ENCODE measurements at places on chromosomes 16 and 17.
A peak's percentile ranks its signal among the peaks of the same experiment; 100 is the strongest.

DNA sequence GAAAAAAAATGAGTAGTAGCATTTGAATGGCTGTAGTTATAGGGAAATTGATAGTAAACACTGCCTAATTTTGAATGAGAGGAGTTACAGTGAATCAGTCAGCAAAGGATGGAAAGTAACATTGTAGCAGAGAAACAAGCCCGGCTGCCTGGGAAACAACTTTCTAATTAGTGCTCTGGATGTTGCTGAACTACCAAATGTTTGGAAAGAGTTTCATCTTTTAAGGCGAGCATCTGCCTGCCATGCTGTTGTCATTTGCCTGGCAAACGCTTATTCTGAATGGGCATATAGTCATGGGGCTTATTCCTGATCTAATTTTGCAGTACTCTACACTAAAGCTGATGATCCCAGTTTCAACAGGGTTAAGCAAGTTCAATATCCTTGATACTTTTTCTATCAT is 138.6 kb downstream of the CDH11 start:
- DNase-seq, result no peak

DNA sequence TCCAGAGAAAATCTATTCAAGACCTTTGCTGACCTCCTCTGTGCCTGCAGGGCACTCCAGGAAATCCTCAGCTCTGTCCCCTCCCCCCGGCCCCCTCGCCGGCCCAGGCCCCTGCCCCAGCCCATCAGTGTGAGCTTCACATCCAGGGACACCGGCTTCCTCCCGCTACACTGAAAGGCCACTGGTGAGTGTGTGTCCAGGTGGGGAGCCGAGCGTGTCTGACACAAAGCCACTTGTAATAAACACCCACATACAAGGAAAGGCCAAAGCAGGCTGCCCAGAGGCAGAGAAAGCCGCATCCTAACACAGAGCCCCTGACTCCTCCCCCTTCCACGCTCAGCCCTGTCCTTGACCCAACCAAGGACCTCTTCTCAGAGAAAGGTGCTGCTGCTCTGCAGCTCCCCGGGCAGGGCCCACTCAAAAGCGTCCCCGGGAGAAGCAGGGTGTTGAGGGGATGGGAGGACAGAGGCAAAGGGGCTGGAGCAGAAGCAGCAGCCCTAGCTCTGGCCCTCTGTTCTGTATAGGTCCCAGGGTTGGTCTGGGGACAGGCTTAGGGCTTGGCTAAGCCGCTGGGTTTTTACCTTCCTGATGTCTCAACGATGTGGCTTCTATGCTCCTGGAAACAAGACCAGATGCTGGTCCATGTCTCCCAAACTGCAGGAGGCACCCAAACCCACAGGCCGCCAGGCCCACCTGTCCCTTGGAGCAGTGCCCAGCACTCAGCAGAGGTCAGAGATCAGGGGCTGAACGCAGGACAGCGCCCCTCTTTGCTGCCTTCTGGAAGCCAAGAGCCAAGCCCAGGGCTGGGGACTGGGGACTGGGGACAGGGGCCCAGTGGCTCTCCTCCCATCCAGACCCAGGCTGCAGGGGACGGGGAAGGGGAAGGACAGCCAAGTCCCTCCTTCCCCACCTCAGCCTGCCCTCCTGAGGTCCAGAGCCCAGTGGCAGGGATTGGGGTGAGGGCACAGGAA is 15.3 kb downstream of the MNT start:
- DNase-seq, result no peak

GRCh38 chr16:67198238-67198734 is 645 bp upstream of the ELMO3 start:
- DNase-seq, result peak; percentile 26

DNA sequence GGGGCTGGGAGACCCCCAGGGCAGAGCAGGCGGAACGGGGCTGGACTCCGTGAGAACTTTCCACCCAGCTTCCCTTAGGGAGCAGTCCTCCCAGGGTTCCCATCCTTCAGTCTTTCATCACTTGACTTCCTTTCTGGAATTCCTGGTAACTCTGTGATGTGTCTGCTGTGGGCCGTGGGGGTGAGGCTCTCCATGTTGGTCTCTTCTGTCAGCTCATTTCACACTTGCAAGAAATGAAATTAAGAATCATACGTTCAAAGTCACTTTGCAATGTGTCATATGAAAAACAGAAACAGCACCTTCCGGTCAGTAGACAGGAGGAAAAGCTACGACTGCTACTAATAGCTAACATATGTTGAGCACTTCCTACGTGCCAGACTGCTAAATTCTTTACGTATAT is 5.4 kb upstream of the BBS2 start:
- peak; percentile 79 for DNase-seq

DNA sequence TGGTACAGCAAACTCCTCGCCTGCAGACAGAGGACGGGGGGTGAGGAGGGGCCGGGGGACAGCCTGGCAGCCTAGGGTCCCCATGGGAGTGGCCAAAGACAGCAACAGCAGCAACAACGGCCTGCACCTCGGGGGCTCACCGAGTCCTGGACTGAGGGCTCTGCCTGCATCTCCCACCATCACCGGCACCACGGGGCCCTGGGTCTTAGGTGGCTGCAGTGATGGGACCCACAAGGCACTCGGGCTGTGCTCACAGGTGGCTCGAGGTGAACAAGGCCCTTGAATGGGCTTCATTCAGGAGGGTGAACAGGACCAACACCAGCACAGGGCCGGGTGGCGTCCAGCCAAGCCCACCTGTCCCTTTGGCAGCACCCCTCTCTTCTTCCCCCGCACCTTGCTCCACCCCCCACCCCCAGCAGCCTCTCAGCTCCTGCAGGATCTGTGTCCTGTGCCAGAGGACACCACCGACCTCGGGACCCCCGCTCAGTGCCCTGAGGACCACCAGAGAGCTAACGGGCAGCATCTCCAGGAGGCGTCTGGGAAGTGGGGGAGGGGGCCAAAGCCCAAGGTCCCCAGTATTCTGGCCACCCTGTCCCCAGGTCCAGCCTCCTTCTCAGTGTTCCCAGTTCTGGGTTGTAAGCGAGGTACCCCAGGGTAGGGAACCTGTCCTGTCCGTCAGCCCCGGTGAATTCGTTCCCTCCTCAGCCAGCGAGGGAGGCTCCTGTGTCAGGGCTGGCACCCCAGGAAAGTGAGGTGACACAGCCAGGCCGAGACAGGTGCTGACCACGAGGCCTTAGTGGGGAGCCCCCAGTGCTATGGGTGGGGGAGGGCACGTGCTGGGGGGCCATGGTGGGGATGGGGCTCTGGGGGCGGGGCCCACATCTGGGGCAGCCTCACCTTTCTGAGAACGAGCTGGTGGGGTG is 94.3 kb downstream of the TBC1D16 start:
- no peak for DNase-seq

DNA sequence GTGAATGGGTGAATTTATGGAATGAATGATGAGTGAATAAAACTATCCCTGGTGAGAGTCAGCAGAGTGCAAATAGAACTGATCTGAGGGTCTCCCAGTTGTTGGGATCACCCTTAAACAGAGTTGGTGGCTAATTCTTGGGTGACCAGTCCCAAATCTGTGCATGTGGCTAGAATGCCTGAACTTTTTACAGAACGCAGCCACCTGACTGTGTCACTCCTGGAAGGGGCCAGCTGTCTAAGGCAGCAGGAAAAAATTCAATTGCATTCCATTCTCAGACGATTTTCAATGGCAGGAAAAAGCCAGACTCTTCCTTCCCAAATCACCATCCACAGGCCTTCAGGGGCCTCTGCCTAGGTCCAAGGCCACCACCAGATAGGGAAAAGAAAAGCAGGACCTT is 43.5 kb downstream of the BEAN1 start:
- DNase-seq, result no peak

- DNase-seq, result no peak
Measured at GRCh38 chr16:51544851-51545467, 393.9 kb upstream of the SALL1 start.

GRCh38 chr17:3695129-3695722 is 729 bp downstream of the P2RX5 start:
- peak; percentile 40 for DNase-seq

GRCh38 chr17:54259476-54259875 is 436.7 kb downstream of the KIF2B start:
- no peak for DNase-seq

DNA sequence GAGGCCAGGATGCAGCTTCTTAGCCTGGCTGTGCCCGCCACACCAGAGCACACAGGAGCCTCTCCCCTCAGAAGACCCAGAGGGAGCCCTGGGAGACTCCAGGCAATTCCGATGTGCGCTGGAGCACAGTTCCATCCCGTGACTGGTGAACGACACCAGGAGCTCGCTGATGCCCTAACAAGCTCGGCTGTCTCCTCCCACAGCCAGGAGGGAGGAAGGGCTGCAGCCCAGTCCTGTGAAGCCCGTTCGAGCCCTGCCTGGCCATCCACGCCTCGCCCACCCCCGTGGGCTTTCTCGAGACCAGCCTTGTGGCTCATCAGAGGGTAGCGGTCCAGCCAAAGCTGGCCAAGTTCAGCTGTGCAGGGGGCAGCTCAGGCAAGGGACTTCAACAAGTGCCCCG is 21.8 kb upstream of the RASD1 start:
- DNase-seq, result no peak

DNA sequence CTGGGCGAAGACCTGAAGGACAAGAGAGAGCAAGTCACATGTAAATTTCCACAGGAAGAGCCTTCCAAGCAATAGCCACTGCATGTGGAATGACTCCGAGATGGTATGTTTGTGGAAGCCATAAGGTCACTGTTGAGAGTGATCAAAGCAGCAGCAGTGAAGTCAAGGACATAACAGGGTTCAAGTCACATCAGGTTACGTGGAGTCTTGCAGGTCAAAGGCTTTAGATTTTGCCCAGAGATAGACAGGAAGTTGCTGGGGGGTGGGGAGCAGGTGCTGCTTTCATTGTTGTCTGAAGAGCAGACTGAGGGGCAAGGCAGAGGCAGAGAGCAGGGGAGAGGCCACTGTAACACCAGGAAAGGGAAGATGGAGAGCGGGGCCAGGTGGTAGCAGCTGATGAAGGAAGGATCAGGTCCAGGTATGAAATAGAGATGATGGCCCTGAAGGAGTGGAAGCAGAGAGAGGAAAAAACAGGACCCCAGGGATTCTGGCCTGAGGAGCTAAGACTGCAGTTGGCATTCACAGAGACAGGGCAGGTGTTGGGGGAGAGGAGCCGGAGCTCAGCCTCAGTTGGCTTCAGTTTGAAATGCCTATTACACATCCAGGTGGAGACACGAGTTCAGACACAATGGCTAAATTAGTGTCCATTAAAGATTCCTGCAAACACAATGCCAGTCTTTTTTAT is 129.3 kb upstream of the AXIN2 start:
- no peak for DNase-seq

DNA sequence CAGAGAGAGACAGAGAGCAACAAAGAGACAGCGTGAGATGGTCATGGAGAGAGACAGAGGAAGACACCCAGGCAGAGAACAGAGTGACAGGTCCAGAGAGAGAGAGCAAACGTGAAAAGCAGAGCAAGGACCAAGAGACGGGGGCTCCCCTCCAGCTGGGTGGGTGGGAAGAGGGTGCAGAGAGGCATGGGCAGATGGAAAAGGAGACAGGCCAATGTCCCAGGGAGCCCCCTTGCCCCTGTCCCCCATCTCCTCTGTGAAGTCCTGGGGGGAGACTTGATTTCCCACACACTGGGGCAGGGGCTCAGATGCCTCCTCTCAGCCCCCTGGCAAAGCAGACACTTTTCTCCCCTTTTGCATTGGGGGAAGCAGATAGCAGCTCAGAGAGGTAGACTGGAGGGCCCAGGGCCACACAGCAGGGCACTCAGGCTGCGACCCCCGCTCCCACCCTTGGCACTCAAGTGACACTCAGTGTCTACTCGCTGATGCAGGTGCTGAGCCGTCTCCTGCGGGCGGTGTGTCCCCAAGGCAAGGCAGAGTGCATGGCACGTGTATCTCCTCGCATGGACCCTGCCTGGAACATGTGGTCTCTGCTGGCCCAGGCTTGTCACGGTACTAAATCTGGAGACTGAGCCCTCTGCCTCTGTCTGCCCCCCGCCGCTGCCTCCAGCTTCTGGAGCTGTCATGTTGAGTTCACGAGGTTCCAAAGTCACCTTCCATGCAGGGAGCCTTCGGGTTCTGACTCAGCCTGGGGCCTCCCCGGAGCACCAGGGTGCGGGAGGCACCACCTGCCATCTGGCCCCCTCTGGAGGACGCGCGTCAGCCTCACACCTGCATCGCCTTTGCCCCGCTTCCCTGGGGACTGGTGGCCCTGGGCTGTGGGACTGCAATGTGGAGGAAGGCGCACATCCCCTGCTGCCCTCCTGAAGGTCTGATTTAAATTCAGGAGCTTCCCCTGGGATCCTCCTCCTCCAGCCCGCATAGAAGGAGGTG is 215.9 kb upstream of the GSE1 start:
- DNase-seq, result no peak

- peak; percentile 45 for DNase-seq
Measured at GRCh38 chr17:13587487-13588338, 14.0 kb downstream of the HS3ST3A1 start.

GRCh38 chr16:10282367-10282766 is 100.1 kb upstream of the GRIN2A start:
- DNase-seq, result no peak

DNA sequence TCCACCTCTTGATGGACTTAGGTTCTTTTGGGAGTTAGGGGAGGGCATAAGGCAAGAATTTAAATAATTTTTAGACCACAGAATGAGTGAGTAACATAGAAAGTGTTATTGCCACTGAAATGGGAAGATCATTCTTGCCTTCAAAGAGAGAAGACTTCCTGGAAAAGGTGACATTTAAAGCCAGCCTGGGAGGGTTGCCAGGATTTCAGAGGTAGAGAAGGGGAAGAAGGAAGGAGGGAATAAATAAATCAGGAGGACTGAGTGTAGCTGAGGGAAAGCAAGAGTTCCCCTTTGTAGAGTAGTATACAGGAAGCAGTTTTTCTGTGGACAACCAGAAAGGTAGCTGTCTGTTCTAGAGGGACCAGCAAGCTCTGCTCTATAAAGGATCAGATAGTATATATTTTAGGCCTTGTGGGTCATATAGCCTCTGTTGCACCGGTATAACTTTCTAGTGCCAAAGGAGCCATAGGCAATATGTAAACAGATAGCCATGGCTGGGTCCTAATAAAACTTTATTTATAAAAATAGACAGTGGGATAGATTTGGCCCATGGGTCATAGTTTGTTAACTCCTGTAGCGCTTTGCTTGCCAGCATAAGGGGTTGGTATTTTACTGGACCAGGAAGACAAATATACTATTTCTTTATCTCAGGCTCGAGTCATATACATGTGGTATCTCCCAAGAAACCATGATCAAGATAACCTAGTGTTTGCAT is 147.2 kb upstream of the CACNG5 start:
- DNase-seq, result no peak

DNA sequence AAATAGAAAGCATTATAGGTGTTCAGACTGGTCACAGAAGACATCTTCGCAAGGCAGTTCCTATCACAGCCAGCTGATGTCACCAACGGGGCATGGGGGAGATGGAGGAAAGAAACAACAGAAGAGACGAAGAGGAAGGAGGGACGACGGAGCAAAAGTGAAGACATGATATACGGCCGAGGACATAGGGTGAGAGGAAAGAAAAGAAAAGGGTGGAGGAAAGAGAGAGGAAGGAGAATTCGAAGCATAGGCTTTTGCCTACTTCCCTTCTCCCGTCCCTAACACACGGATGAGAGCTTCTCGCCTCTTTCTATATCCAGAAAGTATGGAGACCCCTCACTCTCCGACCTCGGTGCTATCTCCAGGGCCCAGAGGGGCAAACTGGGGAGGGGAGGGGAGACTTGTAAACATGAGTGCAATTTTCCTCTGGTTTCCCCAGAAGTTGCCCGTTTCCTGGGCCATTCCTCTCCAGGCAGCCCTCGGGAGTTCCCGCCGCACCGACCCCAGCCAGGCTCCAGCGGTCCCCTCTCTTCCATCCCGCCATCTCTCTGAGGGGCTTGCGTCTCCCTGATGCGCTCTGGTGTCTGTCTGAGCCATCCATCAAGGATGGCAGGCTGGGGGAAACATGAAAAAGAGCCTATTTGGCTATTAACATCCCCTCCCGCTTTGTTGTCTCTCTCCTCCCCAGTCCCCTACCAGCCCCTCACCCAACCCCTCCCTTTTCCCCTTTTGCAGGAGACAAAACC is 26.0 kb downstream of the COPZ2 start:
- peak; percentile 71 for DNase-seq

All from EL (cell line).